Cardiac septum (tissue), 1 donor: ENCODE measurements at places on chromosomes 2 and 18. TPM values are rescaled to one million over a fixed set of nuclear protein-coding genes. Genes with fewer than 3 reads are reported as not detected.

Gene KANSL3
- total RNA-seq: 35.3 TPM

Gene ZSWIM2
- total RNA-seq: not detected

Gene CDK15
- 0.22 TPM for total RNA-seq

Gene C2orf66
- not detected for total RNA-seq

Gene TDRD15
- not detected for total RNA-seq

Gene AAMP
- total RNA-seq: 56.3 TPM

Gene TXNDC2
- not detected for total RNA-seq

Gene CHRND
- 0.11 TPM for total RNA-seq

Gene LINC00305
- total RNA-seq: not detected
